ENCODE measurements at places on chromosomes 1 and 21.

DNA sequence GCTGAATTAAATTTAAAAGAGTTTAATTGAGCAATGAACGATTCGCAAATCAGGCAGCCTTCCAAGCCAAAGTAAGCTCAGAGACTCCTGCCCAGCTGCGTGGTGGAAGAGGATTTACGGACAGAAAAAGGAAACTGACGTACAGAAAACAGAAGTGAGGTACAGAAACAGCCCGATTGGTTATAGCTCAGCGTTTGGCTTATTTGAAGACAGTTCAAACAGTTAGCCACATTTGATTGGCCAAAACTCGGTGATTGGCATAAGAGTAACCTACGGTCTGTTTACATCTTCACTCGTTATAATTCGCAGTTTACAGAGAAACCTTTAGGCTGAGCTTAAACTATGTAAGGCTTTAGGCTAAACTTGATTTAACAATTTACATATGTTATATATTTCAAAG lies 46.9 kb downstream of the CR1L start:
- DNase-seq: no peak

GRCh38 chr1:181730606-181731005 lies 247.3 kb downstream of the CACNA1E start:
- no peak for DNase-seq

DNA sequence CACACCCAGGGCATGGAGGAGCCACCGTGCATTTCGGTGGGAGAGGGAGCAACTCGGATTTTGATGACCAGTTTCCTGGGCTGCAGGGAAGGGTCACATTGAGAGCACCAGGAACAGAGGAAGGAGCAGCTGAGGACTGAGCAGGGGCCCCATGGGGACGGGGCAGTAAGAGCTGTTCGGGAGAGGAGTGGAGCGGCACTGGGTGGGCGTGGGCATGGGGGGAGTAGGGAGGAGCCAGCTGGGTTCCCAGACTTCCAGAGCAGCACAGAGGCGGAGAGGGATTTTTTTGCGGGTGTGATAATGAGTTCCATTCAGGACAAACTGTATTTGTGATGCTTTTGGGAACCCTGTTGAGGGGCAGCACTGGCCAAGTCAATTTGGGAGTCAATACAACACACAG lies 17.4 kb upstream of the GPR153 start:
- no peak for DNase-seq

DNA sequence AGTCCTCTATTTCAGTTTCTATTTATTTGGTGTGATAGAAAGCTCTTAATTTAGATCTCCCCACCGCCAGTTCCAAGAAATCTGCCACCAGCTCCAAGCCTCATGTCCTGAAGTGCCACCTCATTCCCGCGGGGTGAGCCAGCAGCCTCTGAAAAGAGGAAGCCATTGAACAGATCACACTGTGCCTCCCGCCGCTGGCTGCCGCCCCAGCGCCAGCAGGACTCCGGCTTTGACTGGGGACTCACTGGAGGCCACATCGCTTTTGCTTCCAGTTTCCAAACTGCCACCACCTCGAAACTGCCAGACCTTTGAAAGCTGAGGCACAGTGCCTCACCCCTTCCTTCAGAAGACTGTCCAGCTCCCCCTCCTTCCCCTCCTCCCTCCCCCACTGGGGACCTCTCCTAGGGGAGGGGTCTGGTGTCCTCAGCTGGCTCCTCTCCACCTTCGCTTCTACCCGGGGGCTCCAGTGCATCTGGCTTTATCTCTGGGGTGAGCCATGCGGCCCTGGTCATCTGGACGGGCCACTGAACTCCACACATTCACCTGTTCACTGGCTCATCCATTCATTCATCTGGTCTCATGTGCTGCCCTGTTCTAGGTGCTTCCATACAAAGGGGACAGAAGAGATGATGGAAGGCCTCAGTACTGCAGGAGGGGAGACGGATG lies 58.9 kb downstream of the VPS26C start:
- no peak for DNase-seq

DNA sequence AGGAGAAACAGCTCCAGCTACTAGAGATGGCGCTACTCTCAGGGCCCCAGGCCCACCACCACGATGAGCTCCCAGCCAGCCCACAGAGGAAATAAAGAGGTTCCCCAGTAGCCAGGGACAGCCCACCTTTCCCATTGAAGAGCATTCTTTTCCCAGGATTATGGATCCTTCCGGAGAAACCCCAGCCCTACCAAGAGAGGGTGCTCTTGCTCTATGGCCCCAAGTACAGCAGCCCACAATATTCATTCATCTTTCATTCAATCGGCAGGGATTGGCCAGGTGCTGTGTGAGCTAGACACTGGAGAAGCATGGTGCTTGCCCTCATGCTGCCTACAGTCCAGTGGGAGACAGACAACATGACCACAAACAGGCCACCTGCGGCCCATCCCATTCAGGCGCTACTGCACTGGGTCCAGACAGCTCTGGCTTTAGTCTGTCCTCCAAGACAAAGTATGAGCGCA lies 29.9 kb downstream of the PMVK start:
- no peak for DNase-seq

DNA sequence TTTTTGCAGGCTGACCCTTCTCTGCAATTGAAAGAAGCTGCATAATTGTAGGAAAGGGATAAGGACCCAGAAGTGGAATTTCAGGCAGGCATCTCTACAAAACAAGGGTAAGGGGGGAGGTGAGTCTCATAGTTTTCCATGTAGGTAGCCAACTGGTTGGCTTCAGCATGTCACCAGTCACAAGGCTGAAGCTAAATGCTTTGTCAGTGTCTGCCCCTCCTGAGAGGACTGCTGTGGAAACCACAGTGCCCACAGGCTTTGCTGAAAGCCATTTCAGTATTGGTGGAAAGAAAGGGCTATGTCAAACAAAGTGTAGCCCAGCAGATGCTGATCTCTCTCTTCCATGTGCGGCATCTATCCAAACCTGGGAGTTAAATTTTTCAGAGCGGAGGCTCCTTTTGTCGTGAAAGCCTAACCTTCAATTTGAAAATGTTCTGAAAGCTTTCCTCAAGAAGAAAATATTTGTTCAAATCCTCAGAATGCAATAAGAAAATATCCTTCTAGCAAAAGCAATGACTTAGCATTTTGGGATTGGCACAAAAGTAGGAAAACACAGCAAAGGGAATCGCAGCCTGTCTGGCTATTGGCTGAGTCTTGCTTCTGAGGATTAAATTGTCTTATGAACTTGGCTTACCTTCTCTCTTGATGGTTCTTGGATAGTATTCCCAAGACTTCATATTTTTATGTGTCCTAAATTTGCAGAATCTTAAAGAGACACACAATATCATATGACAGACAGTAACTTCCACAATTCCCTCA lies 591.7 kb downstream of the PLPP3 start:
- DNase-seq: no peak

DNA sequence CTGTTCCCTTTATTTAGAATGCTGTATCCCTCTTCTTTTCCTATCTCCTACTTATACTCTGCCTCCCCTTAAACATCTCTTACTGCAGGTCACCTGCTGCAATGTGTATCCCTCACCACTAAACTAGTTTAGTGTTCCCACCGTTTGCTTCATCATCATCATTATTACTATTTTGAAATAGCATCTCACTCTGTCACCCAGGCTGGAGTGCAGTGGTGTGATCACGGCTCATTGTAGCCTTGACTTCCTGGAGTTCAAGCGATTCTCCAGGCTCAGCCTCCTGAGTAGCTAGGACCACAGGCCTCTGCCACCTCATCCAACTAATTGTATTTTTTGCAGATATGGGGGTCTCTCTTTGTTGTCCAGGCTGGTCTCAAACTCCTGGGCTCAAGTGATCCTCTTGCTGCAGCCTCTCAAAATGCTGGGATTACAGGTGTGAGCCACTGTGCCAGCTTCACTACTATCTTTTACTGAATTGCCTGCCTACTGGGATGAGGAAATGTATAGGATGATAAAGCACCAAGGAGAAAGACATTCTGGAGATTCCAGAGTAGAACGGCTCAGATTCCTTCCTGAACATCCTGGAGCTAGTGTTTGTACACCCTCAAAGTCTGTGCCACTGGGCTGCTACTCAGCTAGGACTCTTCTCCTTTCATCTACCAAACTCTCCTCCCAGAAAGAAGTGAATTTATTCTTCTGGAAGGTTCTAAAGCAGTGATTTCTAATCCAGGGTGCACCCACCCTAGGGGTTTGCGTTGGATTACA lies 8.6 kb upstream of the IFNAR1 start:
- no peak for DNase-seq

DNA sequence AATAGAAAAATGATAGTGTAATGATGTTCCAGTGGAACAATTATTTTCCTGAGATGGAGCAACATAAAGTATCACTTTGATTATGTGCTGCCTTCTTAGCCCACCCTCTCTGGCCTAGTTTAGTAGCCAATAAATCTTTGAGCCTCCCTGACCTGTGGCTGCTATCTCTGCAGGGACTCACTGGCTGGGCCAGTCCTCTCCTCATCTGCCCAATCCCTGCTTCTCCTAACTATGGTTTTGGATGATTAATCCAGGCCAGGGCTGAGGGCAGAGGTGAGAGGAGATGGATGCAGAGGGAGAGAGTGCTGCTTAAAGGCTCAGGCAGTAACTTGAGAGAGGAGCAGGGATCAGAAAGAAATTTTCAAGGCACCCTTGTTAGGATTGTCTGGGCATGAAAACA lies 89.0 kb upstream of the CD34 start:
- no peak for DNase-seq

DNA sequence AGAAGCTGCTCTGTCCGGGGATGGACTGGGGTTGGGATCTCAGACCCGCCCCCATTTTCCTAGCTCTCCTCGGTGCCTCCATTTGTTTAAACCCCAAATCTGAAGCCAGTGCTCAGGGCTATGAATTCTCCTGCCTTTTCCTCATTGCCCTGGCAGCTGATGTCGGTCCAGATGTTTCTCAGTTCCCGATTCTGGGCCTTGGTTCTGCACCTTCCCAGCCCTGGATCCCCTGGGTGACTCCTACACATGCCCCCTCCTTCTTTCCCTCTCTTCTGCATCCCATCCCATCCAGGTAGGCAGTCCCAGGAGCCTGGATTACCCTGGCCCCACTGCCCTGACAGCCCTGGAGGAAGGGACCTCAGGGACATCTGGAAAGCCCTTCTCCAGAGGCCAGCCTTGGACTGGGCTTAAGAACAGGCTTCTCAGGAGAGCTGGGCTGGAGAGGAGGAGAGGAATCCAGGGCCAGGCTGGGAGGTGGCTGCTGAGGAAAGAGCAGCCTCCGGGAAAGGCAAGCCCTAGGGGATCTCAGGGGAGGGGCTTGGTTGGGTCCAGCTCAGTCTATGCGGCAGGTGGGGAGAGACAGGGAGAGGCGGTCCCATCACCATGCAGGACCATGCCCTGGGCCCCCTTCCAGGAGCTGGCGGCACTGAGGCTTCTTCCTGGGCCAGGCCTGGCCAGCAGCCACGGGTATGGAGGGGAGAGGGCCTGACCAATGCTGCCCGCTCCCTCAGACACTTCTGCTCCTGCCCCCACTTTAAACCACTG lies 6.8 kb upstream of the EPS8L3 start:
- no peak for DNase-seq

GRCh38 chr1:34320053-34320669 lies 143.5 kb downstream of the C1orf94 start:
- DNase-seq: no peak

DNA sequence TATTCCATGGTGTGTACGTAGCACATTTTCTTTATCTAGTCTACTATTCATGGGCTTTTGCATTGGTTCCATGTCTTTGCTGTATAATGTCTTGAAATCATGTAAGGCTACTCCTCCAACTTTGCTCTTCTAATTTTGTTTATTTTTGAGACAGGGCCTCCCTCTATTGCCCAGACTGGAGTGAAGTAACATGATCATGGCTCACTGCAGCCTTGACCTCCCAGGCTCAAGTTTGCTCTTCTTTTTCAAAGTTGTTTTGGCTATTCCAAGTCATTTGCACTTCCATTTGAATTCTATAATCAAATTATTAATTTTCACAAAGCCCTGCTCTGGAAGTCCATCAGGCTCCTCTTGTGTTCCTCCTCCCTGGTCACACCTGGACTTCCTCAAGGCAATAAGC lies 90.2 kb upstream of the SGIP1 start:
- DNase-seq: no peak

DNA sequence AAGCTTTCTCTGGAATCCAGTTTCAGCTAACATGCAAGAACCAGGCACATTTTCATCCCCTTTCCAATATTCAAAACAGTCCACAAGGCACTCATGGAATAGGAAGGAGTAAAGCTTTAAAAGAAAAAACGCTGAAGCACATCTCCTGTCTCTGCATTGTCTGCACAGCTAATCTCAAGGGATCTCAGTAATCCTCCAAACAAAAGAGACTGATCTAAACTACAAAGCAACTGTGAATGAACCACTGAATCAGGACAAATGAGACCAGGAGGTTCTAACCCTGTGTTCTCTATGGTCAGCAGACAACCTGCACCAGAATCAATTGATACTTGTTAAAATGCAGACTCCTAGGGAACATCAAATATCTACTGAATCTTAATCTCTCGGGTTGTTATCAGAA lies 399.0 kb downstream of the HHAT start:
- DNase-seq: no peak

GRCh38 chr1:163538667-163539066 lies 216.9 kb downstream of the NUF2 start:
- no peak for DNase-seq

DNA sequence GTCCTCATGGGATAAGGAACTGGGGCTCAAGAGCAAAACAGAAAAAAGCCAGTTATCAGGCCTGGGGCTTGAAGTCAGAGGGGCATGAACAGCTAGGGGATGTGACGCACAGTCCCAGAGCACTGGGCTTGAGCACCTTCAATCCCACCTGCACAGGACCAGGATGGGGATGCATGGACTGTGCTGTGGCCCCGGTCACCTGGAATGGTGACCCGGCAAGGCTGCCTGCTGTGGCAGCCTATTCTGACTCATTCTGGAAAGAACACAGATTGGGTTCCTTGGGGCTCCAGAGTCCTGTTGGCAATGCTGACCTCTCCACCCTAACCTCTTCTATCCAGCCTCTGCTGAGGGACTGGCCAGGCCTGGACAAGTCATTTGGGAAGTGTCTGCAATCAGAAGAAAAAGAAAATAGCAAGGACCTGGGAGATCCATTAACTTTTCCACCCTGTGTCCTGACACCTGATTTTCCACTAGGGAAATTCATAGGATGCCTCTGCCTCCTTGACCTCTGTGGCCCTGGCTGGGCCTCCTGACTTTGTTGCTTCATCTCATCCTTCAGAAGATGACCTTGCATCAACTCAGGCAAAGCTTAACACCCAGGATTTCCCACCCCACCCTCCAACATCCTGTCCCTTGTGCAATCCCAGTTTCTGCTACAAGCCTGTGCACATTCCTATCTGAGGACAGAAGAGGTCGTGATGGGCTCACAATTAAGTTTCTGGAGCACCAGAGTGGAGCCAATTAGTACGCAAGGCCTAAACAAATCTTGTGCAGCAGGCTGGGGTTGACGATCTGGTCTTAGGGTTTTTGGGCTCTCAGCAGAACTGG lies 17.9 kb upstream of the FMOD start:
- DNase-seq: no peak

DNA sequence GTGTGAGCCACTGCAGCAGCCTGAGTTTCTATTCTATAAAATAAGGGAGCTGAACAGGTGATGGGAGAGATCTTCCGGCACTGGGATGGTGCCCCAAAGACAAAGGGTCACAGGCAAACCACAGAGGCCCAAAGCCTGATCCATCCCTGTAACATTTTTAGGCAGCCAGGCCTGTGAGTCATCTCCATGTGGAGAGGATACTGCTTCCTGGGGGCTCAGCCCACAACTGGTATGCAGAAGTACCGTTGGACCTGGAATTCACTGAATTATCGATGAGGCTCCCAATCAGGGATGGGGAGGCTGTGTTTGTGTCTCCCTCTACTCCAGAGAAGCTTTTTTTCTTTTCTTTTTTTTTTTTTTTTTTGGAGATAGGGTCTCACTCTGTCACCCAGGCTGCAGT lies 48.8 kb upstream of the WASF2 start:
- DNase-seq: no peak
